PC-3 (cell line): ENCODE measurements at places on chromosomes 3 and 15. TPM values are rescaled to one million over a fixed set of nuclear protein-coding genes. Genes with fewer than 3 reads are reported as not detected.

The CHRM5 gene
- total RNA-seq = 0.04 TPM in 1 of 2 replicates, not detected in the other

The PP2D1 gene
- total RNA-seq = not detected in 2 replicates

The SI gene
- not detected in 2 replicates for total RNA-seq

The FANCD2OS gene
- not detected in 2 replicates for total RNA-seq

The ACTRT3 gene
- 2.6 and 4.1 TPM in 2 replicates for total RNA-seq
